ENCODE measurements at places on chromosomes 12 and 14. TPM values are rescaled to one million over a fixed set of nuclear protein-coding genes. Genes with fewer than 3 reads are reported as not detected.

GRCh38 chr12:75959060-75959459 lies 72.5 kb downstream of the PHLDA1 start:
- no peak for DNase-seq

- DNase-seq: no peak
Measured at GRCh38 chr14:77310026-77310425, 10.7 kb downstream of the POMT2 start.

GRCh38 chr14:23588884-23589598 lies 10.5 kb upstream of the JPH4 start:
- DNase-seq: peak; percentile 13

GRCh38 chr14:25518364-25518763 lies 468.4 kb upstream of the STXBP6 start:
- no peak for DNase-seq

CELA1 gene
- not detected for polyA plus RNA-seq

DNA sequence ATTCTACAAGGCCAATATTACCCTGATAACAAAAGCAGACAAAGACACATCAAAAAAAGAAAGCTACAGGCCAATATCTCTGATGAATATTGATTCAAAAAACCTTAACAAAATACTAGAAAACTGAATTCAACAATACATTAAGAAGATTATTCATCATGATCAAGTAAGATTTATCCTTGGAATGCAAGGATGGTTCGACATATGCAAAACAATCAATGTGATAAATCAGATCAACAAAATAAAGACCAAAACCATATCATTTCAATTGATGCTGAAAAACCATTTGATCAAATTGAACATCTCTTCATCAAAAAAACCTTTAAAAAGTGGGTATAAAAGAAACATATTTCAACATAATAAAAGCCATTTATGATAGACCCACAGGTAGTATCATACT lies 117.3 kb downstream of the CPNE8 start:
- DNase-seq: no peak

GPRC5A gene
- polyA plus RNA-seq: 230 TPM

DNA sequence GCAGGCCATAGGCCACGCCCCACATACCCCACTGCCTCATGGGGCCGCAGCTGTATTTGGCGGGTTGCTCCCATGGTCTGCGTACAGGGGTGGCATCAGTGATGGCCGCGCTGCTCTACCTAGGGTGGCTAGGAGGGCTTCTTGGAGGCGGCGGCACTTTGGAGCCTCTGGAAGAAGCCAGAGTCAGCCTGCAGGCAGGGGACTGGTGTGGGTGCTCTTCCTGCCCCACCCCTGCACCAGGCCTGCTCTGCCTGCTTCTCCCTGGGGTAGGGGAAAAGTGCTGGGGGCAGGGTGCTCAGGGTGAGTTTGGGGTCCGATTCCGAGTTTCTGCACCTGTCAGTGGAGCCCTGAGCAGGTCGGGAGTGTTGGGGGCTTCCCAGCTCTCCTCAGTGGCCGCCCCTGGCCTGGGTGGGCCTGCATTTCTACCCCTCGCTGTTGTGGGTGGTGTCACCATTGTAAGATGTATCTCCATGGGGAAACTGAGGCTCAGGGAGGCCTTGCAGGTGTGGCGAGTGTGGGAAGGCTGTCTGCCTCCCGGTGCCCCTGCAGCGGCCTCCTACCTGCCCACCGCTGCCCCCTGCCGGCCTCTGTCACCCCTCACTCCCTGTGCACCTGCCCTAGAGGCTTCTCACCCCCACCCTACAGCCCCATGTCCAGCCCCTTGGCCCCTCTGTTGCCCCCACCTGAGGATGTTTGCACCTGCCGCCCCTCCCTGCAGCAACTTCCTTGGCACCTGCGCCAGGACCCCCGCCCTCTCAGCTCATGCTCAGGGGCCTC lies 5.5 kb downstream of the CEP170B start:
- DNase-seq: no peak

AQP6 gene
- polyA plus RNA-seq: not detected

KCNC2 gene
- polyA plus RNA-seq: not detected

DNA sequence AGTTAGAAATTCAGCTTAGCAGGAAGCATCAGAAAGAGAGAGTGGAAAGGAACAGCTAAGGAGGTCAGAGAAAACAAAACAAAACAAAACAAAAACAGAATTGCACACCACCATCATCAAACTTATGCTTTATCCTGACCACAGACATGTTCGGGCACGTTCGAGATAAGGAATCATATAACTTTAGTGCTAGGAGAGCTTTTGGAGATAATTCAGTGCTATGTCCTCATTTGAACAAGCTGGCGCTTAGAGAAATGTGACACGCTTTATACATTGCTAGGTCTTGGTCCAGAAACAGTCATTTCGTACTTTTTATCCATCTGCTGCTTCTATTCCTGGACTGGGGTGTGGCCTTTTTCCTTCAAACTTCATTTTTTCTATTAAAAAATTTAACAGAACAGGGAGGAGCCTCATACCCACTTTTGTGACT lies 213.1 kb downstream of the PTPRO start:
- no peak for DNase-seq

KRT72 gene
- polyA plus RNA-seq: not detected

DNA sequence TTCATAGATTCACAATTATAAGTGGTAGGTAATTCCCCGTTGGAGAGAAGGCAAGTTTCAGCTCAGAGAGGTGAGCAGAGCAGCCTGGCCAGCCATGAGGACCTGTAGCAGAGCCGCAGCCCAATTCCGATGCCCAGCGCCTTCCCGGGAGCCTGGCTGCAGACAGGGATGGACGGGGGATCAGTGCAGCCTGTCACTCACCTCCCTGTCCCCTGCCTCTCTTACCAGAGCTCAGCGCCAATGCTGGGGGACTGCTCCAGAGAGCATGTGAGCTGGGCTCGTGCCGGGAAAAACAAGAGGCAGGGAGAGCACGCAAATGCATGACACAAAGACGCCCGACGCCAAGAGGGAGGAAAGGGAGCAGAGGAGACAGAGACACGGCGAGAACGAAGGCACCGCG lies 231.9 kb downstream of the BCL11B start:
- no peak for DNase-seq

DNA sequence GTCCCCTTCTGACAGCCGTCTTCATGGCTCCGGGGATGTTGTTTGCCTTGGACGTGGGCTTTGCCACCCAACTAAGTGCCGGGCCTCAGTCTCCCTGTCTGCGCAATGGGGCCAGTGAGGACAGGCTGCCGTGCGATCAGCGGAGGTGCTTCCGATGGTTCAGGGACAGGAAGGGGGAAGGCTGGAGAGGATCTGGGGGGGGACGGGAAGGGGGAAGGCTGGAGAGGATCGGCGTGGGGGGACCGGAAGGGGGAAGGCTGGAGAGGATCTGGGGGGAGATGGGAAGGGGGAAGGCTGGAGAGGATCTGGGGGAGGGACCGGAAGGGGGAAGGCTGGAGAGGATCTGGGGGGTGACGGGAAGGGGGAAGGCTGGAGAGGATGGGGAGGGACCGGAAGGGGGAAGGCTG lies 3.4 kb downstream of the MMP17 start:
- peak; percentile 57 for DNase-seq

- no peak for DNase-seq
Measured at GRCh38 chr14:33933386-33933933, 17.4 kb downstream of the EGLN3 start.

DNA sequence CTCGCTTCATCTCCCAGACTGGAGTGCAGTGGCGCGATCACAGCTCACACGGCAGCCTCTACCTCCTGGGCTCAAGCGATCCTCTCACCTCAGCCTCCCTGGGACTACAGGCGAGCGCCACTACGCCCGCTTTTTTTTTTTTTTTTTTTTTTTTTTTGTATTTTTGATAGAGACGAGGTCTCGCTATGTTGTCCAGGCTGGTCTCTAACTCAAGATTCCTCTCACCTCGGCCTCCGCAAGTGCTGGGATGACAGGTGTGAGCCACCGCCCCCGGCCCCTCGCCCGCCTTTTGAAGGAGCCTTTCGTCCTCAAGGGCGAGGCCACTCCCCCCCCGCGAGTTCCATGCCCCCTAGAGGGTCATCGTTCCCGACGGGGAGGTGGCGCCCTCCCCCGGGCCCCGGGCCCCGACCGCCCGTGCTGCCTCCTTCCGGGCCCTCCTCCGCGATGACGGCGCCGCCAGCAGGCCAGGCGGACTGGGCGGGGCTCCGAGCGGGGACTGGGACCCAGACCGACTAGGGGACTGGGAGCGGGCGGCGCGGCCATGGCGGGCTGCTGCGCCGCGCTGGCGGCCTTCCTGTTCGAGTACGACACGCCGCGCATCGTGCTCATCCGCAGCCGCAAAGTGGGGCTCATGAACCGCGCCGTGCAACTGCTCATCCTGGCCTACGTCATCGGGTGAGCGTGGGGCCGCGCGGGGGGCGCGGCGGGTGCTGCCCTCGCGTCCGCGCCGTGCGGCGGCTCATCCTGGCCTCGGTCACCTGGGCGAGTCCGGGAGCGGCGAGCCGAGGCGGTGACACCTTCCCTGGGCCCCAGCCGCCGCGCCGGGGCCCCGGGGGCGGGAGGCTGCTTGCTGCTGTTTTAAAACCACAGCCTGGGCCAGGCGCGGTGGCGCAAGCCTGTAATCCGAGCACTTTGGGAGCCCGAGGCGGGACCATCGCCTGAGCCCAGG lies at the start of gene P2RX4:
Gene P2RX4 (plus strand): TSS at position 506 of the 949 bp plus-strand sequence. CDS start 36 bp downstream, at position 542.
- no peak for DNase-seq

ZBTB42 gene
- polyA plus RNA-seq: 2.7 TPM

- no peak for DNase-seq
Measured at GRCh38 chr12:131407221-131408035, 303.5 kb upstream of the SFSWAP start.

DNA sequence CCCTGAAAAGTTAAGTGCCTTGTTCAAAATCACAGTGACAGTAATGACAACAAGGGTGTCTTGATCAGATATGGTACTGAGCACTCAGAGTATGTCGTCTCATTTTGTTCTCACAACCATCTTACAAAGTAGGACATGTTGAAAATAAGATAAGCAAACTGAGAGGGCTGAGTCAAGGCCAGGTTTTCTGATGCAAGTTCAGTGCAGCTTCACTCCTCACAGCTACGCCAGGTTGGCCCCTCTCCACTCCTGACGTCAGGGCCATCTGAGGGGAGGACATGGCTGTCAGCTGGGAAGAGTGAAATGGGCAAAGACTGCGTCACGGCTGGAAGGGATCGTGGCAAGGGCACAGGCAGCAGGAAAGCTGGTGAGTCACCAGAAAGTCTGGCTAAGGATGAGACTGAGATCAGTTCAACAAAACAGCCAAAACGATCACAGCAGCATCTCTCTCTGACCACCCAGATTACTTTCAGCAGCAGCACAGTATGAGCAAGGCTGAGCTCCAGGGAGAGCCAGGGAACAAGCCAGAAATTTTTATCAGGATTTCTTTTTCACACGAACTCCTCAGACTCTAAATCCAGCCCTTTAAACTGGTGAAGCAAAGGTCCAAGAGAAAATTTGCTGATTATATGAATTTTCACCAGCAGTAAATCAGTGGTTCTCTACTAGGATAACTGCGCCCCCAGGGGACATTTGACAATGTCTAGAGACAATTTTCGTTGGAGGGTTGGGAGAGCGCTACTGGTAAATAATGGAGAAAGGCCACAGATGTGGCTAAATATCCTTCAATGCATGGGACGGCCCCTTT lies 297.9 kb upstream of the AMIGO2 start:
- DNase-seq: peak; percentile 96

GRCh38 chr14:24422694-24423601 lies 6.5 kb downstream of the CBLN3 start:
- DNase-seq: no peak

GRCh38 chr14:90412058-90412457 lies 15.2 kb downstream of the CALM1 start:
- no peak for DNase-seq

GRCh38 chr14:53953002-53953827 lies 3.4 kb downstream of the BMP4 start:
- DNase-seq: peak; percentile 40

FERMT2 gene
- polyA plus RNA-seq: 275 TPM

ITGB7 gene
- 0.59 TPM for polyA plus RNA-seq

IL26 gene
- not detected for polyA plus RNA-seq

GRCh38 chr12:101407049-101407435 lies 530 bp downstream of the ARL1 start:
- no peak for DNase-seq

- DNase-seq: no peak
Measured at GRCh38 chr14:44449680-44450079, 57.4 kb downstream of the FSCB start.

DNA sequence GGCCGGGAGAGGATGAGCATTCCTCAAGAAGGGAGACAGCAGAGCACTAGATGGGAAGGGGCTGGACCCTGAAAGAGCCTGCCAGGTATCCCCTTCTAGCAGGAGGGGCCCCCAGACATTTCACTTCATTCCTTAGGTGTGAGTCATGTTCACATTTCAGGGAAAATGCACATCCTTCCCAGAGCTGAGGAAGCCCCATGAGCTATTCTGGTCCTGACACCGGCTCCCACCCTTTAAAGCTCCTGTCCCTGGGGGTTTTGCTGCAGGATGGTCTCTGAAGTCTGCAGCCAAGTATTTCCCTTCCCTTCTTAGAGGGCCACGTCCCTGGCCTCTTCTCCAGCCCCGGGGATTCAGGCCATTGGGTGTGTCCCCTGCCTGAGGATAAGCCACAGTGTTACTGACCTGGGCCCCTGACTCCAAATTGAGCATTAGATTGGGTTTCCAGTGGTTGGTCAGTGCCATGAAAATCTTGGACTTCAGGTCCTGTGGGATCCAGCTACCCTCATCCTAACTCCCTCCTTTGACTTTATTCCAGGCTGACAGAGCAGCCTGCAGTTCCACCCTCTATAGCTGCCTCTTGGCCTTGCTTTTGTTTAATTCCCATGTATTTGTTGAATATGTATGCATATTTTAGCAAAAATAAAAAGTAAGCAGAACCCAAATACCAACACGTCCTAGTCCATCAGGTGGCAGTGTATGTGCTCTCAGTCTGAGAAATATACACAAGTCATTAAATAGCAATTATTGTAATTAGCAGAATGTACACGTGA lies 267.1 kb downstream of the CACNA1C start:
- no peak for DNase-seq

LALBA gene
- polyA plus RNA-seq: not detected

TAS2R9 gene
- not detected for polyA plus RNA-seq

PTHLH gene
- polyA plus RNA-seq: 0.10 TPM

DNA sequence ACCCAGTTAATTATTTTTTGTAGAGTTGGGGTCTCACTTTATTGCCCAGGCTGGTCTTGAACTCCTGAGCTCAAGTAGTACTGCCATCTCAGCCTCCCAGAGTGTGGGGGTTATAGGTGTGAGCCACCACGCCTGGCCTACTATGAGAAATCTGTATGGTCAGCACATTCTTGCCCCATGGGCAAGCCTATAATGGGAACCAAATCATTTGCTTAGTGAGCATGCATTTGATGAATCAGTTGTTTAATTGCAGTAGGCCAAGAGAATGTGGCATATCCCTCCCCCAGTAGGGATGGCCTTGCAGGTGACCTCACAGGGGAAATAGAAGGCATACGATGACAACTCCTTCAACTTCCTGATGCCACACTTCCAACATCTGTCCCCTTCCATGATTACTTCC lies 122.7 kb downstream of the DIP2B start:
- DNase-seq: no peak

TFCP2 gene
- polyA plus RNA-seq: 16.0 TPM

GRCh38 chr12:116361414-116362223 lies 84.1 kb upstream of the MED13L start:
- DNase-seq: no peak

SLC22A17 gene
- polyA plus RNA-seq: 14.0 TPM

GRCh38 chr14:69048456-69048855 lies 69.4 kb upstream of the ACTN1 start:
- no peak for DNase-seq
